NK-92 treated with Interleukin-12 subunit alpha and Interleukin-12 subunit beta, amount 100 ng/mL, for 24 hours (cell line): ENCODE measurements at places on chromosomes 13 and 19.

DNA sequence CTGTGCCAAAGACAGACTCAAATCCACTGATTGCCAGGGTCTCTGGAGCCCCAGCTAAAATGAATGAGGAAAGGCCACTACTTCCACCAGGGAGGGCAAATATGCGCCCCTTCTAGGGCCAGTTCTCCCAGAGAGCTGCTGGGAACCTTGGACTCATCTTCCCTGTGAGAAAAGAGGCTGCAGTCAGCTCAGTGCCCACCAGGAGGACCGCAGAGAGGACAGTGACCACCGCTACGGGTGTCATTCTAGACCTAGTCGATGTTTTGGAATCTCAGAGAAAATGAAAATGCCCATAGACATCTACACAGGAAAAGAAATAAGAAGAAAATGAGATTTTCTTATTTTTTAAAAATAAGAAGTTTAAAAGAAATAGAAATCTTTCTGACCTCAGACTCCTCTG is 235.1 kb downstream of the UQCRFS1 start:
- no peak for DNase-seq

DNA sequence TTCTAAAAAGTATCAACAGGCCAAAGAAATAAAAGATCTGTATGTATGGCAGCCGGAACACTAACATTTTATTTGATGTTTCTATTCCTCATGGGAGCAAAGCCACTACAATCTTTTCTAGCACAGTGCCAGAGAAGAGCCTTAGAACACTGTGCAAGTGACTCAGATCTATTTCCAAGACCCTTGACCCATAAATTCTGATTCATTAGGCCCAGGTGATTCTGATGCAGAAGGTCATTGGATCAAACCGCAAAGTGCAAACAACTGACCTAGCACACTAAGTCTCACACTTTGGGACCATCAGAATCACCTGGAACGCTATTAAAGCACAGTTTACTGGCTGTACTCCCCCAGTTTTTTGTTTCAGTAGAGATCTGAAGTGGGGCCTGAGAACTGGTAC is 87.6 kb downstream of the MYCBP2 start:
- no peak for DNase-seq

DNA sequence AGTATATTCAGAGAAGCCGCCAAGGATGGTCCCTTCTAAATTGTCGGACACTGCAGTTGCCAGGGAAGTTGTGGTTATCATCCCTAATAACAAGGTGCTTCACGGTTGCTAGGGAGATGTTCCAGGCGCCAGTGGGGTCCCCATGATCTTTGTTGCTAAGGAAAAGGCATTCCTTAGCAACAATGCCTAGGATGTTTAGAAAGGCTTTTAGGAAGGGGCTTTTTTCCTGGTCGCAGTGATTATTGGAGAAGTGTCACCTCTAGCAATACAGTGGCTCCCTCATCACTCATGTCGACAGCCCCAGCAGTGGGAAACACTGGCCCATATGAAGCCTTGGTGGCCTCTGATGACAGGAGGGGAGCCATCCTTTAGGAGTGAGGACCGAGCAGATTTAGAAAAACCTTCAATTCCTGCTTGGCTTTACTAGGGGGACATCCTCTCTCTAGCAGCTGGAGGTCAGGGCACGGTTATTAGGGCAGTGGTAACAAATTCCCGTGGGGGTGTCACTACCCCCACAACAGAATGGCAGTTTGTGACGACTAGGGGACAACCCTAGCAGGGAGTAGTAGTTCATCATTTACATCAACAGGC is 6.4 kb upstream of the TMC4 start:
- no peak for DNase-seq

GRCh38 chr19:44598880-44599279 is 14.5 kb upstream of the IGSF23 start:
- DNase-seq, result no peak

- DNase-seq, result no peak
These were observed 1.1 kb downstream of the APC2 start for GRCh38 chr19:1450735-1451731.

- peak; percentile 93 for DNase-seq
These were observed at the start of gene EPN1 for GRCh38 chr19:55674841-55675660. EPN1 (plus strand) TSS chr19:55675226; CDS start chr19:55678628, 3,402 bp downstream.

DNA sequence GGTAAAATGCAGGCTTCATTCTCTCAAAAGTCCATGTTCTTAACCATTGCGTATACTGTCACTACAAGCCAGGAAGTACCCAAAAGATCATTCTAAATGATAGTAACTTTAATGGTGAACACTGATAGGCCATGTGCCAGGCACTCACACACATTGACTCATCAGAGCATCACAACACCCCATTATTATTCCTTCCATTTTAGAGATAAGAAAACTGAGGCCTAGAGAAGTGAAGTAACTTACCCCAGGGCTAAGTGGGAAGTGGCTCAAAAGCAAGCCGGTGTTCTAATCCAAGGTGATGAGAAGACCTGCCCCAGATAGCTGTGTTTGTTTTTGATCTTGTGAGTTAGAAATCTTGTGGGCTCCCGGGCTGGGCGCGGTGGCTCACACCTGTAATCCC is 1.4 kb upstream of the PHLDB3 start:
- DNase-seq, result no peak

DNA sequence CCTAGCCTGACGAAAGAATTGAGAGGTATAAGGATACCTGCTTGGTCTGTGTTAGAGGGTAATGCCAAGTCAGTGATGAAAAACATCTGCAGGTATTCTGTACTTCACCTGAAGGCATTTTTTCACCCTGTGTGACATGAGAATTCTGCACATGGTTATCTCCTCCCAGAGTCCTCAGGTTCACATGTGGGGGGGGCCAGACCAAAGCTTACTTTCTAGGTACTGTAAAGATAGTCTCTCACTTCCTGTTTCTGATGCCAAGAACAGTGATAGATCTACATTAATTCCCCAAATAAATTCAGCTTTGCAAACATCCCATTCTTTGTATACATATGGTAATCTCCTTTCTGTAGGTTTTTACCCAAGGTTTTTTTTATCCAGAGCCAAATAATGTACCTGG is 53.4 kb downstream of the GPC6 start:
- no peak for DNase-seq

GRCh38 chr19:45298264-45298663 is 24.4 kb downstream of the CKM start:
- DNase-seq, result no peak
